GM23248 (cell line): ENCODE measurements at places on chromosomes 1 and 21. TPM values are rescaled to one million over a fixed set of nuclear protein-coding genes. Genes with fewer than 3 reads are reported as not detected.

- no peak overlapping the region for H3K27ac ChIP-seq
- no peak overlapping the region for H3K4me3 ChIP-seq
Observed at GRCh38 chr1:47337350-47337749, 3.8 kb downstream of the CMPK1 start.

The F13B gene
- total RNA-seq = not detected in 2 replicates

The OR2L13 gene
- total RNA-seq = not detected in 2 replicates

DNA sequence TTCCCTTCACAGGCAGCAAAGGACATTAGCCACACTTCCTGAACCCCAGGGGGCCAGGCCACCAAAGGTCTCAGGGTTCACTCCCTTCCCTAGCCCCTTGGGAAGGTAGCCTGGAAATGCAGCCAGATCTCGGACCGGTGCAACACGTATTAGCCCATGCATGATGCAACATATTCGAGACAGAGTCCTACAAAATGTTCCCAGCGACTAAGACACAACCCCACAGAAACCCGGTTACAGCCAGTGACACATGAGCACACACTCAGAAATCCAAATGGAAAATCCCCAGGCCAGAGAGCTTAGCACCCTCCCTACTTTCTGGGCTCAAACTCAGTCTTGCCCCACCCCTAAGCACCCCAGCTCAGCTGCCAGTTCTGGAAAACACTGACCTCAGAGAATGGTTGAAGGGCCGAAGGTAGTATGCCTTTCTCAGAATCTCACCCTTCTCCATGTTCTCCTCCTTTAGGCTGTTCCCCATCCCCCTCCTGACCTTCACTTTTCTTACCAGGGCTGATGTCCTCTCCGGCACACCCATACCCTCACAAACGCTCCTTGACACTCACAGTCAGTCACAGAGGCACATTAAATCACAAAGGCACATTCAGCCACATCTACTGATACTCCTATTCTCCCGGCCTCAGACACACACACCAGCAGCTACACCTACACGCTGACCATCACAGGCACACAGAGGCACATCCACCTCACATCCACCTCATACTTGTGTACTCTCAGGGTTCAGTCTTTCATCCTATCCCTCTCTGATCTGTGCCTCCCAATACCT lies at the start of gene TSPAN1:
TSPAN1 (plus strand) TSS at position 640 of the 784 bp plus-strand sequence. CDS start 6,021 bp downstream, outside the sequence.
- H3K27me3 ChIP-seq = peaks cover 4% of the 10 kb centered on the region; the same call in 1 of the 2 replicates
- no peaks in the 10 kb centered on the region for H3K36me3 ChIP-seq
- peaks cover 23% of the 10 kb centered on the region for H3K4me1 ChIP-seq

The CLCNKB gene
- total RNA-seq = not detected in 2 replicates

The LCE1F gene
- not detected in 2 replicates for total RNA-seq

DNA sequence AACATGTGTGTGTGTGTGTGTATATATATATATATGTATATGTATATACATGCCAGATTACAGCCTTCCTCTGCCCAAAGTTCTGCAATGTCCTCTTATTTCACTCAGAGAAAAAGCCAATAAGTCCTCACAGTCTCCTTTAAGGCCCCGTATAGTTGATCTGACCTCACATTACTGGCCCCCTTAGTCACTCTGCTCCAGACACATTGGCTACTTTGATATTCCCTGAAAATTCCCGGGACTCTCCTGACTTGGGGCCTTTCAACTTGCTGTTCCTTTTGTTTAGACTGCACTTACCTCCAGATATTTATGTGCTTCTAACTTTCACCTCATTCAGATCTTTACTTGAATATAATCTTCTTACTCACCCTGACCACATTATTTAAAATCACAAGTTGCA lies 4.2 kb upstream of the BSDC1 start:
- H3K4me3 ChIP-seq = no peak overlapping the region
- peaks cover 20% of the 10 kb centered on the region for H3K4me1 ChIP-seq
- no peaks in the 10 kb centered on the region for H3K36me3 ChIP-seq
- no peak overlapping the region; the same call in 1 of the 2 replicates for H3K27ac ChIP-seq

GRCh38 chr21:31107176-31107785 lies 69.0 kb upstream of the KRTAP19-8 start:
- no peaks in the 10 kb centered on the region; the same call in 1 of the 2 replicates for H3K4me1 ChIP-seq
- no peak overlapping the region for H3K4me3 ChIP-seq
- H3K27ac ChIP-seq = no peak overlapping the region
- H3K36me3 ChIP-seq = no peaks in the 10 kb centered on the region

GRCh38 chr1:35269201-35269988 lies 886 bp downstream of the ZMYM4 start:
- H3K27me3 ChIP-seq = no peaks in the 10 kb centered on the region
- peak; percentile 50 for DNase-seq
- peak overlapping the region; percentile 80; the same call in 1 of the 2 replicates for H3K27ac ChIP-seq
- no peaks in the 10 kb centered on the region for H3K36me3 ChIP-seq
- H3K4me3 ChIP-seq = peak overlapping the region; percentile 83

DNA sequence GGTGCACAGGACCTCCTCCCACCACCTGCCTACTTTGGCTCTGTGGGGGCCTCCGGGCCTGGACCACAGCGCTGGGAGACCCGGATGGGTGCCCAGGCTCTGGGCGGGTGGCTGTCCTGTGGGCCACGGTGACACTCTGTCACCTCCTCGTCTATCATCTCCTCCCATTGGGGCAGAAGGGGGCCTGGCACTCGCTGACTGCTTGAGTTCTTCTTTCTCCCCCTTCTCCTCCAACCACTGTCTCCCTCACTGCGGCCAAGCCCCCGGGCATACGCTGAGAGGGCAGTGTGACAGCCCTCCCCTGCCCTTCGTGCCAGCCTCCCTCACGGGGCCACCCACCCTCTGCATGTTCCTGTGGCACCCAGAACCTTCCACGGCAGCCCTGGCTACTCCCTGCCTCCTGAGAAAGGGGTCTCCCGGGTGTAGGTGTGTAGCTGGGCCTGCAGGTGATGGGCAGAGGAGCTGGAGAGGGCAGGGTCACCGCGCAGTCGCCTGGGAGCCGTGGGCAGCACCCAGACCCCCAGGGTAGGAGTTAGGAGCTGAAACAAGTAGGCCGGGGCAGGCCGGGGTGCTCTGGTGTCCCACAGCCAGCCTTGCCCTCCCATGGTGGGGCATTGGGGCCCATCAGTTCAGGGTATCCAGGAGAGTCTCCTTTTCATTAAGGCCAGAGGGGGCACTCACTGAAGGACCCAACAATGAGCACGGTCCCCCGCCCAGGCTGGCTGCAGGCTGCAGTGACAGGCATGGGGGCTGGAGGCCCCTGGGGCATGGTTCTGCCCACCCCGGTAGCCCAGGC lies 9.2 kb upstream of the ARF1 start:
- no peak overlapping the region for H3K4me3 ChIP-seq
- no peak for DNase-seq
- H3K27me3 ChIP-seq = no peaks in the 10 kb centered on the region
- H3K27ac ChIP-seq = no peak overlapping the region
- no peaks in the 10 kb centered on the region for H3K36me3 ChIP-seq

DNA sequence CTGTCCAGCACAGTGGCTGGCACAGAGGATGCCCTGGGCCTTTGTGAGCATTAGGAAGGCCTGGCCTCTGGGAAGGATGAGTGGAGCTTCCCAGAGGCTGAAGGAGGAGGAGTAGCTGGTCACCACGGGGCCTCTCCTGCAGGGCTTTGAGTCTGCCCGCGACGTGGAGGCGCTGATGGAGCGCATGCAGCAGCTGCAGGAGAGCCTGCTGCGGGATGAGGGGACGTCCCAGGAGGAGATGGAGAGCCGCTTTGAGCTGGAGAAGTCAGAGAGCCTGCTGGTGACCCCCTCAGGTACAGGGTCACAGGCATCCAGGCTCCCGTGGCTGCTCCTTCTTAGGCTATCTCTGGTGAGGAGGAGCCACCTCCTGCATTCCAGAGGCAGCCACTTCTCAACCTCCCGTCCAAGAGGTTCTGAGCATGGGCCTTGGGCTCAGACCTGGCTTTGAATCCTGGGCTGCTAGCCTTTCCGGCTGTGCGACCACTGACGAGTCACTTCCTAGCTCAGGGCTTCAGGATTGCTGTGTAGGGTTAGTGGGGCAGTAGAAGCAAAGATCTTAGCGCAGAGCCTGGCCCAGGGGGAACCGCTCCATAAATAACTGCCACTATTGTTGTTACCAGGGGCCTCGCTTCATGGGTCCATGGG lies 14.0 kb downstream of the SESN2 start:
- no peak overlapping the region for H3K4me3 ChIP-seq
- no peak overlapping the region for H3K27ac ChIP-seq
- H3K36me3 ChIP-seq = peaks cover 76% of the 10 kb centered on the region
- no peaks in the 10 kb centered on the region for H3K4me1 ChIP-seq
- H3K27me3 ChIP-seq = no peaks in the 10 kb centered on the region

DNA sequence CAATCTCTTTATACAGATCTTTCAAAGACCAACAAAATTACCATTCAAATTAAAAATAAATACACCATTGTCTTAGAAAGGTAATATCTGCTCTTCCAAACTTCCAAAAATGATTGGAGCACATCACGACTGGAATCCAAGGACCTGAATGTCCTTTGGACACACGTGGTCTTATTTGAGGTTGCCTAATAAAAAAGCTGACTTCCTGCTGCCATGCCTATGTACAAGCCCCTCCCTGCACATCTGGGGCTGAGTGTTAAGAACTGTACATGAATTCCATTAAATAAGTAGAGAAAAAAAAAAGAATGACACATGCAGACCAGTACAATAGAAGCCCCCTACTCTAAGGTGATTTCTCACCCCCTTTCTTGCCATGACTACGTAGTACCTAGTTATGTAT lies 73.6 kb downstream of the SUSD4 start:
- H3K4me3 ChIP-seq = no peak overlapping the region
- H3K27me3 ChIP-seq = peaks cover 34% of the 10 kb centered on the region; the same call in 1 of the 2 replicates
- H3K36me3 ChIP-seq = no peaks in the 10 kb centered on the region
- H3K4me1 ChIP-seq = no peaks in the 10 kb centered on the region
- H3K27ac ChIP-seq = no peak overlapping the region

DNA sequence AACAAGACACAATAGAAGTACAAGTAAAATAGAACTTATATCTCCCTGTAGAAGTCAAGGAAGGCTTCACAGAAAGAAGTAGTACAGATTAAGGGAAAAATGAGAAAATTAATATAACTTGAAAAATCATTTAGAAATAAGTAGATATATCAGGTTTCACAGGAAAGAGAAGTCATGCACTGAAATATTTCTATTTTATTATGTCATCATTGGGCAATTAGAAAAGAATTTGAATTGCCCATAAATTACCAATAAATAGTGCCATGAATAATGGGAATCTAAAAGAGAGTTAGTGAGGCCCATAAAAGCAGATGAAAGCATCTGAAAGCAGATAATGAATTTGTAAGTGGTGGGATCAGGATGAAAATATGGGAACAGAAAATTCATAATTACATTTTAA lies 1597.8 kb downstream of the PLA2G4A start:
- no peaks in the 10 kb centered on the region for H3K36me3 ChIP-seq
- H3K4me3 ChIP-seq = no peak overlapping the region
- DNase-seq = no peak
- H3K27ac ChIP-seq = no peak overlapping the region

GRCh38 chr21:45780647-45781046 lies 137.1 kb downstream of the PCBP3 start:
- no peak overlapping the region for H3K27ac ChIP-seq
- no peaks in the 10 kb centered on the region; the same call in 1 of the 2 replicates for H3K27me3 ChIP-seq
- no peak for DNase-seq
- no peaks in the 10 kb centered on the region for H3K36me3 ChIP-seq
- H3K4me1 ChIP-seq = no peaks in the 10 kb centered on the region

DNA sequence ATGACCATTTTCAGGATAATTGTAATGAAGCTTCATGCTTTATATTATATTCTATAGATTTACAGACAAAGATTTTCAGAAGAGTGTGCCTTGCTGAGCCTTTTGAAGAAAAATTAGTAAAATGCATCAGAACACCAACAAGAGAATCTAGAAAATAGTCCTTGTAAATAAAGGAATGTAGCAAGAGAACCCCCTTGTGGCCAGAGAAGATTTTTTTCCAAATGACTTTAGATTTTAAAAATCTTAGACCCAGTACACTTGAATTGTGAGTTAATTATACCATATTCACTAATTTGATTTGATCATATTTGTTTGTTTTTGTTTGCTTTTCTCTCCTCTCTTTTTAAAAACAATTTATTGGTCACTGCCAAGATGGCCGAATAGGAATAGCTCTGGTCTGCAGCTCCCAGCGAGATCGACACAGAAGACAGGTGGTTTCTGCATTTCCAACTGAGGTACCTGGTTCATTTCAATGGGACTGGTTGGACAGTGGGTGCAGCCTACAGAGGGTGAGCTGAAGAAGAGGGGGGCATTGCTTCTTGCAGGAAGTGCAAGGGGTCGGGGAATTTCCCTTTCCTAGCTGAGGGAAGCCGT lies 12.8 kb upstream of the IFI44L start:
- DNase-seq = peak; percentile 57
- H3K36me3 ChIP-seq = no peaks in the 10 kb centered on the region
- no peaks in the 10 kb centered on the region for H3K27me3 ChIP-seq

DNA sequence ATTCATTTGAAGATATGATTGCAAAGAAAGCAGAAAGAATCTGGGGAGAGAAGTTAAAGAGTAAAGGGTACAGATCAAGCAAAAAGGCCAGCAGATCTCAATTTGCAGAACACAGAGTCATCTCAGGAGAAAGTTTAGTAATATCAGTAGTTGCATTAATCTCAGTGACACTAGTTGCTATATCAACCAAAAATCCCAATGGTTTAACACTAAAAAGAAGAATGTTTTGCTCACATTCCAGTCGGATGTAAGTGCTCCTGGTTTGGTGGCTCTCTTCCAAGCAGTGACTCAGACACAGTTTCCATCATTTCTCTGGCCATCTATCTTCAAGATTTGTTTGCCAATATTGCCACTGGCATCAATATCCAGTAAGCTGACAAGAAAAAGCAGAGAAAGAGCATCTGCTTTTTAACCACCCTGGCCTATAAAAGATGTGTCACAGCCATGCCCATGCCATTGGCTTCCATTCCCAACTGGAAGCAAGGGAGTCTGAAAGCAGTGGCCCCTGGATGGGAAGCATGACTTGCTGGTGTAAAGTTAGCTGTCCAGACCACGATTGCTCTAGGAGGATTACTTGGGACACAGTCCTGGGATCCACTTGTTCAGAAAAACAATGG lies 45.5 kb upstream of the AIM2 start:
- no peaks in the 10 kb centered on the region for H3K36me3 ChIP-seq
- H3K27ac ChIP-seq = no peak overlapping the region
- no peaks in the 10 kb centered on the region for H3K27me3 ChIP-seq
- peaks cover 8% of the 10 kb centered on the region; the same call in 1 of the 2 replicates for H3K4me1 ChIP-seq
- H3K4me3 ChIP-seq = no peak overlapping the region

The OR6K3 gene
- not detected in 2 replicates for total RNA-seq

The CCDC27 gene
- not detected in 2 replicates for total RNA-seq

DNA sequence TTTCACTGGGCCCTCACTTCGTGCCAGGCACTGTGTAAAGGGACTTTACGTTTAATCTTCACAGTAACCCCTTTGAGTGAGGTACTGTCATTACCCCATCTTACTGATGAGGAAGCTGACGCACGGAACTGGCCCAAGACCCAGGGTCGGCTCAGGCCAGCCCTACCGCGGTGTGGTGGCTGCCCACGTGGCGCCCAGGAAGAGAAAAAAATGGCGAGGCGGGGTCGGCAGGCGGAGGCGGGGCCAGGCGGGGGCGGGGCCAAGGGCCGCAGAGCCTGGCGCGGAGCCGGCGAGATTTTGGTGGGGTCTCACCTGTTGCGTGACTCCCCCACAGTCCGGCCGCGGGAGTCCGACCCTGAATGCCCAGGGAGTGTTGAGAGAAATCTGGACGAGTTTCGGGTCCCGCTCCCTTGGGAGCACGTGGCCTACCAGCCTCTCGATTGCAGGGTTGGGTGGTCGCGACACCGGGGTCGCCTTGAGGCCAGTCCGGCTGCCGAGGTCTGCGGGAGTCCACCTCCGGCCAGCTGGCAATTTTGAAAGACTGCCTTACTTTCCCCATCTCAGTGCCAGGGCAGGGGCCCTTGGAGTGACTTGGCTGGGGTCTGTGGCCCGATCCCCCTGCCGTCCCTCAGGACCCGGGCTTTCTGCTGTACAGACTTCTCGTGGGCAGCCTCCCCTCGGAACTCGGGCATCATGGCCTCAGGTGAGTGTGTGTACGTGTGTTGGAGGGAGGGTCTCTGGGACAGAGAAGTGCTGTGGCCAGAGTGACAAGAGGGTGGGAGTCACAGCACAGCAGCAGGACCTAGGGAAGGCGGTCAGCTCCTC lies at the start of the genes AMPD2 and GNAT2:
AMPD2 (plus strand) TSS at position 262 of the 825 bp plus-strand sequence. CDS start 1,339 bp downstream, outside the sequence.
GNAT2 (minus strand) TSS at position 41 of the 825 bp plus-strand sequence. CDS start 6,746 bp downstream, outside the sequence.
- no peaks in the 10 kb centered on the region for H3K36me3 ChIP-seq
- peak within 1 kb of the TSS; percentile 92 for H3K4me3 ChIP-seq
- peaks cover 61% of the 10 kb centered on the region for H3K4me1 ChIP-seq
- H3K27me3 ChIP-seq = no peaks in the 10 kb centered on the region
